NCI-H526 (cell line): ENCODE measurements at places on chromosomes 2 and 18.

DNA sequence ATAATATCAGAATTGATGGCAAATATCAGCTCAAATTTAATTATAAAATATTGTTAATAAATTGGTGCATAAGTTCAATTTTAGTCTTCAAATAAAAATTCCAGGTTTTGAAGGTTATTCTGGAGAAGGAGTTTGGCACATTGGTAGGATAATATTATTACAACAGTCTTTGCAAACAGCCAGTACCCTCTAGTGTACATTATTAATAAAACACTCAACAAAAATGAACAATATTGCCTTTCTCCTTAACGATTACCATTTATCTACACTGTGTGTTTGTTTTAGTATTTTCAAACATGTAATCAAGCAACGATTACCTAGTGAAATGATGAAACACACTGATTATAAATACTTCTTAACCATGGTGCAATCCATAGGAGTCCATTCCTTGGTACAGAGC, 334.0 kb upstream of the FSIP2 start:
- DNase-seq, result no peak

- no peak for DNase-seq
These were observed 268.2 kb upstream of the ID2 start for GRCh38 chr2:8413589-8414135.

DNA sequence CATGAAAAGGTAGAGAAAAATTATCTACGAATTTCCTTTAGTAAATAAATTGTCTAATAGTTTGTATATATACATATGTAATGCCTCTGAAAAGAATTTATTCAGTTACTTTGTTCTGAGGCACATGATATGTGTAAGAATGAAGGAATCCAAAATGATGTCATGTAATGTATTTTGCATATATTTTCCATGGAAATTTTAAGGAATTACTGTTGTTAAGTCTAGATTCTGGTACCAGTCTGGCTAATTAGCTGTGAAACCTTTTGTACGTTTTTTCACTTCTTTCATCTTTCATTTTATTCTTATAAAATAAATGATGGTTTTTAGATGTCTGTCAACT, 12.3 kb downstream of the YIPF4 start:
- no peak for DNase-seq

- peak; percentile 20 for DNase-seq
These were observed 30.8 kb upstream of the ZNF396 start for GRCh38 chr18:35407871-35408481.

GRCh38 chr18:46265196-46266156, 161.3 kb downstream of the HAUS1 start:
- DNase-seq, result peak; percentile 93

- DNase-seq, result no peak
These were observed 188.7 kb downstream of the RND3 start for GRCh38 chr2:150298571-150299305.

GRCh38 chr18:74901362-74902146, 303.9 kb downstream of the ZNF407 start:
- no peak for DNase-seq

DNA sequence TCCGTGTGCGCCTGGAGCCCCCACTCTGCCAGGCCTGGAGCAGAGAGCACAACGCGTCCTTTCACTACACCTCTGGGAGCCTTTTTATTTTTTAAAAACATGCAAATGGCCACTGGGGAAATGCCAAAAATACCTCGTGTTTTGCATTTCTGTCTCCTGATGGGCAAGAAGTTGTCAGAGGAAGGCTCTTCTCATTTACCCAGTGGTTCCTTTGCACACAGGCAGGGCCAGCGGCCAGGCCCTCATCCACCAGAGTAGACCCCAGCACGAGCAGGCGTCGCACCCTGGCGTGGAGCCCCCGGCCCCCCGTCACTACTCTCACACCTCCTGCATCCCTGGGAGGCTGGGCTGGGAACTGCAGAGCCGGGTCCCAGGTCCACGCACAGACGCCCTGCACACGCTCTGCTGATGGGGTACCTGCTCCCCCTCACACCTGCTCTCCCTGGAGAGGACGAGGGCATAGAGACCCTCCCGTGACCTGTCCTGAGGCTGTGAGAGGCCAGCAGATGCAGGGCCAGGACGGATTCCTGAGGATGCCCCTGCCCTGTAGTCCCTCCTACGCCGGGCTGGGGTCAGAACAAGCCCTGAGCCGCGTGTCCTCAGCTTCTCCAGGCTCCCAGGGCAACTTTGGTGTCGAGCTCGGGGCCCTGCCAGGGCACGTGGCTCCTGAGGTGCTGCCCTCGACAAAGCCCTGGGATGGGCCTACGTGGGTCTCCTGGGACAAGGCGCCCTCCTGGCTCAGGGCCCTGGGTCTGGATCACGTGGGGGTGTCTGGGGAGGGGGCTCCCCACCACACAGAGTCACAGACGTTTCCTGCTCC, 65.0 kb downstream of the NFATC1 start:
- peak; percentile 73 for DNase-seq

GRCh38 chr2:198054299-198054698, 249.9 kb downstream of the PLCL1 start:
- no peak for DNase-seq

- no peak for DNase-seq
These were observed 75.9 kb downstream of the INHBB start for GRCh38 chr2:120421830-120422175.

- DNase-seq, result no peak
These were observed 234.0 kb downstream of the GBX2 start for GRCh38 chr2:235934059-235934773.

DNA sequence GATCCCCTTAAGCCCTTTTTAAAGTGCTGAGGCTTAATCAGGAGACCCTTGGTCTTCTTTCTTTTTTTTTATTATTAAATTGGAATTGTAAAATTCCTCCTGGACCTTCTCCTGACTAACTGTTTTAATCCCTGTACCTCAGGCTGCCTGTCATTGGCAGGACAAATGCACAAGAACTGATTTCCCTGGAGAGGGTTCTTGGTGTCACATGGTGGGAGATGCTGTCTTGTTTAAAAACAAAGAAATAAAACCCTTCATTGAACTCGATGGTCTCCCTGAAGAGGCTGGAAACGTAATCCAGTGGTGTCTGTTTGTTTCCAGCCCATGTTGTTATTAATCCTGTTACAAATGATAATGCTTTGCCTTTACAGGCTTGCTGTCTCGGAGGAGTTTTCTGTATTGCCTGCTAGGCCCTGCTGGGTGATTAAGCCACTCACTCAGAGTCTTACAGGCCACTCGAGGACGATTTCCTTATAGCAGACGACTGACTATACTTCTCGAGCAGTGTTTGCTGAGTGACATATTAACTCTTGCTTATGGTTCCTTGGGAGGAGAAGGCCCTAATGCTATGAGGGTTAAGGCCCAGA, 100.5 kb upstream of the MGAT5 start:
- no peak for DNase-seq

DNA sequence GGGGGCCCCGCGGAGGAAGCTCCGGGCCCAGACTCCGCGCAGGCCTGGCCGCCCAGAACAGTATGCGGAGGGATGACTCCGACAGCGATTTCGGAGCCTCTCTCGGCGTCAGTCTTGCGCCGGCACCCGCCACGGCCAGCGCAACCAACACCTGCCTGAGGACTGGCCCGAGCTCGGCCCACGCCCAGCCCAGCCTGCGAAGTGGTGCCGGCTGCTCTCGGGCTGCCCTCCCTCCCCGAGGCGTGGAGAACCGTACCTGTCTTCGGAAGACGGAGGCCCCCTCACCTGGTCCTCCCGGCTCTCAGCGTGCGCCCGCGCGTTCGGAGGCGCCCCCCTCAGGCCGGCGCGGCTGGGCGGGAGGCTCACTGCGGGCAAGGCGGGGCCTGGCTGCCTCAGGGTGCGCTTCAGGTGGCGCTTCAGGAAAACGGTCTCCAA, at the start of gene M1AP:
Gene M1AP, minus strand, starts transcription at position 322 of the 435 bp plus-strand sequence. CDS start 8,055 bp downstream, outside the sequence.
- DNase-seq, result no peak

DNA sequence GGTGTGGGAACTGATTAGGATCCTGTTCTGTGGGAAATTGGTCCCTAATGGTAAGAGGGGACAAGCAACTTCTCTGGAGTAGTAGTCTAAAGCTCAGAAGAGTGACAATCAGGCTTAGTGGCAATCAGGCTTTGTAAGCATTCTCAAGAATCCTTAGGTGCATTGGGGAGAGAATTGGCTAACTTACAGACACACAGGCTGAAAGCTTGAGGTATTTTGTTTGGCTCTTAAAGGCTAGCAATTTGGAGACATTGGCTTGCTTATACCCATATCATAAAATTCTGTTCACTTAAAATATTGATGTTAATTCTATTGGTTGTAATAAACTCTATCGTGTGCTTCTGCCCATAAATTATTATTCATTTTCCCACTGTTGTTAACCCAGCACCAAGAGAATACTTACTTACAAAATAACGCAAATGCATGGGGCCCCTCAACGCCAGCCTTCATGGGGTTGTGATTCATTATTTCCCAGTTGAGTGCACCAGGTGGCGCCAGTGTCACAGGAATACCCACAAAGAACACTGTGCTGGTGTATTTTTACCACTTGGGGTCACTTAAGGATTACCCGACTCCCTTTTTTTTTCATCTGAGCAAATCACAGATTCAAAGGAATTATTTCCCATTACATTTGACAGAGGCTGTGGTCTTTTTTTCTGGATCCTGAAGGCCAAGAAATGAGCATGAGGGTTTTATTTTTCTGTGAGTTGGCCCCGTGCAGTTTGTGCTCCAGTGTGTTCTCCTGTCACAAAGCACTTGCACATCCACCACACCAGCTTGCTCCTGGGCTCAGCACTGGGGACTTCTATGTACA, 45.5 kb downstream of the DDX1 start:
- DNase-seq, result peak; percentile 100

DNA sequence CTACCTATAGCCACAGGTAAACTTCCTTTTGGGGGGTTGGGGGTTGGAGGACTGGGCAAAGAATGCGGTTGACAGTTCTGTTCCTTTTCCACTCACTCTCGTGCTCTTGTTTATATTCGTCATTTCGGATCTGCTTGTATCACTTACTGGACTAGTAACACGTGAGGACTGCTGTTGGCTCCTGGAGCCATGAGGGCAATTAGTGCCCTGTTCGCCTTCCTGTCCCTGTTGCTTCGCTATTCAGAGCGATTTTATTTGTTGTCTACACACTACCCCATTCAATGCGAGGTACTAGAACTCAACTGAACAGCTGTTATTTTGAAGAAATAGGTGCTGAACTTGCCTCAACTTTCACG, 1.1 kb downstream of the KCNJ3 start:
- DNase-seq, result no peak

- no peak for DNase-seq
These were observed 179.2 kb downstream of the MEMO1 start for GRCh38 chr2:31831585-31831984.

GRCh38 chr18:78582898-78583738, 396.5 kb upstream of the SALL3 start:
- DNase-seq, result no peak

GRCh38 chr2:60148716-60149115, 404.7 kb downstream of the BCL11A start:
- DNase-seq, result no peak

GRCh38 chr18:74532511-74533025, 1.7 kb upstream of the CNDP1 start:
- DNase-seq, result no peak

DNA sequence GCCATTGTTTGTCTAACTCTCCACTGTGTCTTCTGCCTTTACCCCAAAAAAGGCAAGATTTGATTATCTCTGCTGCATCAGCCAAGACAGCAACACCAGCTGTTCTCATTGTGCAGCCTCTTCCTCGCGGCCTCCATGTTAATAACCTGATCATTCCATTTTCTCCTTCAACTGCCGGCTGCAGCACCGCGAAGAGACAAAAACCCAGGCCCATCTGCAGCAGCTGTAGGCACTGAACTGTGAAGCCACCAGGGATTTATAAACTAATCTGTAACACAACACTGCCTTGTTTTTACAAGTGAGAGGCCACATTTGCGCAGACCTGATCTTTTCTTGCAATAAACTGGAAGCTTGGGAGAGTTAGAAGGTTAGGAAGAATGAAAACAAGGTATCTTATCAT, 147.8 kb downstream of the SATB2 start:
- peak; percentile 96 for DNase-seq

DNA sequence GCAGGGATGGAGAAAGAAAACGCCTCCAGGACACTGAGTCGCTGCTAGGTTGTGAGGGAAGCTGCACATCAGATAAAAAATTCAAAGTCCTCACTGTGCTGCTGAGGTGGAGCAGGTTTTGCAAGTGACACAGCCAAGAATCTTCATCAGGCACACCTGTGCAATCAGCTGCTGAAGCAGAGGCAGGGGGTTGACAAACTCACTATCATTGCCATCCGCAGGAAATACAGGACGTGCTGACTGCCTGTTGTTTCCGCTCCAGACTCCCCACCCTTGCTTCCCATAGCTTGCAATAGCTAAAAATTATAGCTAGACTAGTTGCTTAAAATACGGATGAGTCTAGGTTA, 147.8 kb upstream of the FHL2 start:
- DNase-seq, result peak; percentile 15

DNA sequence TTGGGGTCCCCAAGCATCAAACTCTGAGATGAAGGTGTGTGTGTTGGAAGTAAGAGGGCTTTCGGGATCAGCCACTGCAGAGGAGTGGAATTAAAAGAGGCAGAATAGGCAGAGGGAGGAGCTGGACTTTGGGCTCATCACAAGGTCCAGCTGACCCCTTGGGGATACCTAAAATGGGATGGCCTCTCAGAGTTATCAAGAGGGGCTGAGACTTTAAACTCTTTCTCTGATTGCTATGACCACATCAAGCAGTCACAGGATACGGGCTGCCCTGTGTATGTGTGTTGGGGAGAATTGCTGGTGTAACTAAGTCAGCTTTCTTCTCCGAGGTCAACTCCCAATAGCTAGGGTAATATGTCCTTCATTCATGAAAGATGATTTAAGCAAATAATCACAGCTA, 127.7 kb upstream of the SLC14A2 start:
- no peak for DNase-seq

DNA sequence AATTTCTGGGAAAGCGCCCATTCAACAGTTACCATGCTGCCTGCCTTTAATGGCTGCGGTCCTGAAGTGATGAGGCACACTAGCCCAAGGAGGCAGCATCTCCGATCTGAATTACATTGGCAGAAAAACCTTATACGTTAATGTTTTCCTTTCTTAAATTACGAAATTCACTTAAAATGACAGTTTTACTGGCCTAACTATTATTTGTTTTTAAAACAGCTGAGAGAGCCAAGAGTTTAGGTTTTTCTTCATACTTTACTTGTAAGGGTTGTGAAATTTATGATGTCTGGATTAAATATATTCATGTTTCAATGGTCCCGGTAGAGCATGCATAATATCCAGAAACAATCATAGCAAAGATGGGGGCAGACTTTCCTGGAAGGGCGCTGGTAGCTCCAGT, 115.2 kb upstream of the REV1 start:
- no peak for DNase-seq

DNA sequence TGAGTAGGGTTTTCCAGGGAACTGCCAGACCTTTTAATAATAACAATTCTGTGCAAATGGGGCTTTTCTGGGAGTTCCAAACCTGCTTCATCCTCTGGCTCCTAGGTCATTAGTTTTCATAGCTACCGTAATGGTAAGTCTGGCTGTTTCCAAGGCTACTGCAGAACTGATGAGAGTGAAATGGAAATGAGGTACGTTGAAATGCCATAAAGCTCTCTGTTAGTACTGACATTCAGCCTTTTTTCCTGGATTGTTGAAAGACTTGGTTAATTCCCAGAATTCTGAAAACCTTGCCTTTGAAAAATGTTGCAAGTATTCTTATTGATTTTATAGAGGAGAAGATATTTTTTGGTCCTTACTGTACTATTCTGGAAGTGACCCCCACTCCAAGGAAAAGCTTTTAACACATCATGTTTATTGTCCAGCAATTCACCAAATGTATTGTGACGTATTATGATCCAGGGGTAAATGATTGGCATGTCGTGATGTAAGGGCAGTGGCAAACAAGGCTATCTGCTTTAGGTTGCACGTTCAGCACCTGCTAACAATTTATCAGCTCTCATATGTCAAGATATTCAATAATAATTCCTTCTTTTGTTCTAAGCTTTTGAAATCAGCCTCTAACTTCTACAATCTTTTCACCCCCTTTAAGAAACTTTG, 767.0 kb upstream of the RAB6C start:
- DNase-seq, result no peak
